ENCODE measurements at places on chromosomes 7 and 10.
A peak's percentile ranks its signal among the peaks of the same experiment; 100 is the strongest.

DNA sequence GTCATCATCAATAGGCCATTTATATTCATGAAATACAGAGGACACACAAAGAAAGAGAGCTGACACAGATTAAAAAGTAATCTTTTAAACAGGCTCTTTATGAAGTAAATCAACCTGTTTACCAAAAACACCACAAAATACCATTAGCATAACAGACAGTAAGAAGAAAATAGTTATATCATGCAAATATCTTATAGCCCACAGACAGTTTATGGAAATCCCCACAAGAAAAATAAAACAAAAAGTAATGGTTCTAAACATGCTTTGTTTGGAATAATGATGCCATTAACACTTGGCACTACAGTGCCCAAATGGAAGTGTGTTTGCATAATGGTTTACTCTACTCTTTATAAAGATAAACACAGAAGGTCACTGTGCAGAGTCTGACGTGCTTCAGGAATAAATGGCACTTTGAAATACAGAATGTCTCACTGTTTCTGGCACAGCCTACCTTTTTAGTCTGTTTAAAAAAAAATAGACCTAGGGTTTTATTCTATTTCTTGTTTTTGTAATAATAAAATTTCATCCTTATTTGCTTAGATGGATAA is 30.1 kb downstream of the SEMA3D start:
- no peak for DNase-seq

- DNase-seq: no peak
Measured at GRCh38 chr7:24932815-24933214, 47.2 kb downstream of the OSBPL3 start.

GRCh38 chr10:55013318-55013717 is 212.3 kb upstream of the PCDH15 start:
- DNase-seq: no peak

- DNase-seq: no peak
Measured at GRCh38 chr10:86963341-86963919, 4.9 kb upstream of the ADIRF start.

GRCh38 chr10:52965938-52966401 is 193.4 kb upstream of the MBL2 start:
- DNase-seq: no peak

GRCh38 chr10:62450912-62451610 is 76.9 kb downstream of the ZNF365 start:
- no peak for DNase-seq

- DNase-seq: no peak
Measured at GRCh38 chr10:70350501-70350900, 31.9 kb downstream of the LRRC20 start.

DNA sequence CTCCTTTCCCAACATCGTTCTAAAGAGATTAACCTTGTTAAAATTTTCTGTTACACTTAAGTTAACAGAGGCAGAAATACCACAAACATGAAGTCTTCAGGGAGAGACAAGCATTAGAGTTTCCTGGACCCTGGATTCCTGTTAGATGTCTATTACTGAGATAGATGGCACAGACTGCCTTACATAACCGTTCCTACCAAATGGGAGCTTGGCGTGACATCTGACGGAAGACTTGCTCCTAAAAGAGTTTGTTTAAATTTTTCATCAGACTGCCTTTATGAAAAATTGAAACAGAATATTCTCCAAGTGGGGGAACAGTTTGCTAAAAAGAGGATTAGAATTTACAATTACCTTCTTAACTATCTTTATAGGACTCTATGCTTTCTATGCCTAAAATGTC is 22.7 kb downstream of the ANK3 start:
- DNase-seq: peak; percentile 89

DNA sequence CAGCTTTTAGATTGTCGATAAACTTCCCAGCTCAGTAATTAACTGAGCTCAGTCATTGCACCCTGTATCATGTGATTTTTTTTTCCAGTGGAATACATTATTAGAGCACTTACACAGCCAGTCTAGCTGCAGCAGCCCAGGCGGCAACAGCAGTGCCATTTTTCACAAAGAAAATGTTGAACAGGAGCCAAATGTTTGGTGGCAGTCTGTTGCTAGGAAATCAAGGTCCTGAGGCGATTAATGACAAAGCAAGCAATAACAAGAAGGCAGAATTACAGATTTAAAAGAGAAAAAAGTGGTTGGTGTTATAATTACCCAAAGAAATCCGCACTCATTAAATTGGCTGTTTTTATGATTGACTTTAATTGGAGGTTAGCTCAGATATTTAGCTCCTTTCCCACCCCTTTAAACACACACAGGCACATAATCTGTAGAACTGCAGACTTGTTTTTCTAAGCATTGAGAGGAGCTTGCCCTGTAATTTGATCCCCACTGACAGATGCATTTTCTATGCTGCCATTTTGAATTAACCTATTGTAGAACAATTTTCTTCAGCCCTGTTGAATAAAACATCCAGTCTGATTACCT is 267.4 kb downstream of the ADK start:
- DNase-seq: peak; percentile 85
